ENCODE measurements at places on chromosomes 12 and 14. TPM values are rescaled to one million over a fixed set of nuclear protein-coding genes. Genes with fewer than 3 reads are reported as not detected.

The JDP2 gene
- 1.6 TPM for total RNA-seq

The REM2 gene
- total RNA-seq: 0.69 TPM

The CEP170B gene
- total RNA-seq: 3.0 TPM

The ESPL1 gene
- 125 TPM for total RNA-seq

The PUS7L gene
- 22.4 TPM for total RNA-seq

The CLEC4C gene
- total RNA-seq: not detected

The SLC22A17 gene
- 3.4 TPM for total RNA-seq

The KRT85 gene
- not detected for total RNA-seq

DNA sequence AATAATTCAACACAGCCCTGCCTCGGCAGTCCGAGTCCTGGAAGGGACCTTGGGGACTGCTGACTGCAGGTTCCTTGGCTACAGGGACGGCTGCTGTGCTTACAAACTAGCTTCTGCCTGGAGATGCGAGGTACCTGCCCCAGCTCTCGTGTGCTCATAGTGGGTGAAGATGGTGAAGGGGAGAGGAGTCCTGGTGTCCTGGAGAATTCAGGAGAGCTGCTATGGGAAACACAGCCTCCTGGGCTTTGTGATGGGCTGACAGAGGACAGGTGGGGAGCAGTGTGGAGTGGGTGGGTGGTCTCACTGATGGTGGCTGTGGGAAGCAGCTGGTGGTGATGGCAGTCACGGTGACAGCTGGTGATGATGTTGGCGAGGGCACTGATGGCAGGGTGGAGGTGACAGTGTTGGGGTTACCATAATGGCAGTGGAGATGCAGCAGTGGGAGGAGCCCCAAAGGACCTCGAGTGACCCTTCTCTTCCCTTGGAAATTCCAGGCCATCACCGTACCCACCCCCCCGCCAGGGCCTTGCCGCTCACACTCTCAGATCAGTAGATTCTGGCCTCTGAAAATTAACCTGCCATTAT is 32.8 kb downstream of the HVCN1 start:
- H3K36me3 ChIP-seq: peaks cover 25% of the 10 kb centered on the region
- H3K27me3 ChIP-seq: no peaks in the 10 kb centered on the region
- peaks cover under 1% of the 10 kb centered on the region for H3K4me1 ChIP-seq
- no peak overlapping the region for H3K27ac ChIP-seq
- DNase-seq: no peak
- no peak overlapping the region for H3K4me3 ChIP-seq

DNA sequence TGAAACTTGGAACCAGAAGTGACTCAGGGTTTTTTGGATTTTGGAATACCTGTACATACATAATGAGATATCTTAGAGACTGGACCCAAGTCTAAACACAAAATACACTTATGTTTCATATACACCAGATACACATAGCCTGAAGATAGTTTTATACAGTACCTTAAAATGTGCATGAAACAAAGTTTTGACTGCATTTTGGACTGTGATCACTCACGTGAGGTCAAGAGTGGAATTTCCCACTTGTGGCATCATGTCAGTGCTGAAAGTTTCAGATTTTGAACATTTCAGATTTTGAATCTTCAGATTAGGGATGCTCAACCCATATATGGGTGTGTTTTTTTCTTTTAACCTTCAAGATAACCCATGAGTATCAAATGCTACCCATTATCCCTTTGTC is 6.6 kb downstream of the SBNO1 start:
- H3K36me3 ChIP-seq: peaks cover 5% of the 10 kb centered on the region
- no peak for DNase-seq
- peaks cover 32% of the 10 kb centered on the region for H3K4me1 ChIP-seq
- H3K27me3 ChIP-seq: no peaks in the 10 kb centered on the region

DNA sequence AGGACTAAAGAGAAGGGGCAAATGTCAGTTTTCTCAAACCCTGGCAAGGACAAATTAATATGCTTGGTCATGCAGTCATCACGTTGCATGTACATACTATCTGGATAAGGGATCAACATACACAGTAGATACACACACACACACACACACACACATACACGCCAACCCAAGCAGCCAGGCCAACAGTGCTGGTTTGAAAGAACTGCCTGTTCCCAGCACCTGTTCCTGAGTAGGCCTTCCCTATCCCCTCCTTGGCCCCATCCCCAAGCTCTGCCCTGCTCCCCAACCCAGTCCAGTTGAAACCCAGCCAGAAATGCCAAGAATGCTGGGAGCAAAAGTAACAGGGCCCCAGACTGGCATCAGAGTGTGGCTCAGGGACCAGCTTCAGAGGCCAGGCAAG is 4.4 kb downstream of the ITGA7 start:
- no peak overlapping the region for H3K4me3 ChIP-seq
- no peak for DNase-seq
- peaks cover 14% of the 10 kb centered on the region for H3K27me3 ChIP-seq
- H3K27ac ChIP-seq: no peak overlapping the region
- H3K4me1 ChIP-seq: peaks cover 11% of the 10 kb centered on the region

DNA sequence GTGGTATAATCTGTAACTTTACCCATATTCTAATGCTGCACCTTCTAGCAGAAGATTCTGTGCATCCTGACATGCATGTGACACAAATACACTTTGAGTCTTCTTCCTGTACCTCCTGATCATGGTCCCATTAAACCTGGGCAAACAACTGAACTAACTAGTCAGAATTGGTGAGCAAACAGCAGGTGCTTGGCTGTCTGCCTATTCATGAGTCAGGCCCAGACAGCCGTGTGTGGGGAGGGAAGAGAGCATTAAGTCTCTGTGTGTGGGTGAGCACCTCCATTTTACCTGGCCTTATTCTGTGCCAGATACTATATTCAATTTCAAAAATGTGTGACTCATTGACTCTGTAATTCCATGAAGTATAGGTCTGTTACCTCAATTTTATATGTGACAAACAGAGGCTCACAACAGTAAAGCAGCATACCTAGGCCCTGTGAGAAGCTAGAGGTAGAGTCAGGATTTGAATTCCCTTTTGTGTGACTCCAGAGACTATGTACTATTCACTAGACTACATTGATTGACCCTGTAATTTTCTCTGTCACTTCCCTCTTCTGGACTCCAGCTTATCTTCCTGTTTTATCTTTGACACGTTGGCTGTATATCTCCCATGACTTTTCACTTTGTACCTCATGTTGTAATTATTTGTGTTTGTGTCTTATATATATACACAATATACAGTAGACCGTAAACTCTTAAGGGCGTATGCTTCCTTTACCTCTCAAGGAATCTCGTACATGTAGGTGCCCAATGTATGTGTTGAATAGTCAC is 32.2 kb downstream of the SUSD6 start:
- no peak overlapping the region for H3K4me3 ChIP-seq
- H3K36me3 ChIP-seq: peaks cover 61% of the 10 kb centered on the region
- H3K4me1 ChIP-seq: peaks cover 64% of the 10 kb centered on the region
- no peak overlapping the region for H3K27ac ChIP-seq
- no peak for DNase-seq
- no peaks in the 10 kb centered on the region for H3K27me3 ChIP-seq

- no peak overlapping the region for H3K4me3 ChIP-seq
- peaks cover 6% of the 10 kb centered on the region for H3K27me3 ChIP-seq
- DNase-seq: no peak
- no peaks in the 10 kb centered on the region for H3K36me3 ChIP-seq
Observed at GRCh38 chr12:108270035-108270848, 68.9 kb downstream of the CMKLR1 start.

DNA sequence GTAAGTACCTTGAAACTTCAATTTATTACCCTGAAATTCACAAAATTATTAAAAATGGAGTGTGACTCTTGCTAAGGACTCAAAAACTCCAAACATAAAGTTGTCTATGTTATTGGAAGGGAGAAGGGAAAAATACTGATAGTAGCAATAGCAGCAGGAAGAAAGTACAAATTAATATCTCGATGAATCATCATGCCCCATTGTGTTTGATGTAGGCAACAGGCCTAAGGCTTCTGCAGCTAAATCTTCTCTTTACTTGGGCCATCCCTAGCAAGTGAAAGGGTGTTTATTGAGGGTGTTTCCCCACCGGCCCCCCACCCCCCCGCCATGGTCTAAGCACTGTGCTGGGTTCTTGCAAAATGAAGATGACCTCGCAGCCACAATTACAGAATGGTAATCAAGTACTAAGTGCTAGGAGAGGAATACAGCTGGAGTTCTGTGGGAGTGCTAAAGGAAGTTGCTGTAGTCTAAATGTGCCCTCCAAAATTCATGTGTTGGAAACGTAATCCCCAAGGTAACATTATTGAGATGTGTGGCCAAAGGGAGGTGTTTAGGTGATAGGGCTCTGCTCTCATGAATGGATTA is 76.5 kb downstream of the SNAPC1 start:
- DNase-seq: no peak
- no peak overlapping the region for H3K27ac ChIP-seq
- no peaks in the 10 kb centered on the region for H3K36me3 ChIP-seq
- H3K4me3 ChIP-seq: no peak overlapping the region
- peaks cover 34% of the 10 kb centered on the region for H3K27me3 ChIP-seq

- H3K36me3 ChIP-seq: no peaks in the 10 kb centered on the region
- no peak for DNase-seq
Observed at GRCh38 chr14:37819155-37820015, 224.0 kb downstream of the TTC6 start.

Measured in activated CD4-positive, alpha-beta T cell treated with anti-CD3 and anti-CD28 coated beads, Interleukin-2, amount 10 ng/mL, durations not matched to agents 7 days and 5 days (primary cell).